ENCODE measurements at places on chromosomes 3 and 15.

DNA sequence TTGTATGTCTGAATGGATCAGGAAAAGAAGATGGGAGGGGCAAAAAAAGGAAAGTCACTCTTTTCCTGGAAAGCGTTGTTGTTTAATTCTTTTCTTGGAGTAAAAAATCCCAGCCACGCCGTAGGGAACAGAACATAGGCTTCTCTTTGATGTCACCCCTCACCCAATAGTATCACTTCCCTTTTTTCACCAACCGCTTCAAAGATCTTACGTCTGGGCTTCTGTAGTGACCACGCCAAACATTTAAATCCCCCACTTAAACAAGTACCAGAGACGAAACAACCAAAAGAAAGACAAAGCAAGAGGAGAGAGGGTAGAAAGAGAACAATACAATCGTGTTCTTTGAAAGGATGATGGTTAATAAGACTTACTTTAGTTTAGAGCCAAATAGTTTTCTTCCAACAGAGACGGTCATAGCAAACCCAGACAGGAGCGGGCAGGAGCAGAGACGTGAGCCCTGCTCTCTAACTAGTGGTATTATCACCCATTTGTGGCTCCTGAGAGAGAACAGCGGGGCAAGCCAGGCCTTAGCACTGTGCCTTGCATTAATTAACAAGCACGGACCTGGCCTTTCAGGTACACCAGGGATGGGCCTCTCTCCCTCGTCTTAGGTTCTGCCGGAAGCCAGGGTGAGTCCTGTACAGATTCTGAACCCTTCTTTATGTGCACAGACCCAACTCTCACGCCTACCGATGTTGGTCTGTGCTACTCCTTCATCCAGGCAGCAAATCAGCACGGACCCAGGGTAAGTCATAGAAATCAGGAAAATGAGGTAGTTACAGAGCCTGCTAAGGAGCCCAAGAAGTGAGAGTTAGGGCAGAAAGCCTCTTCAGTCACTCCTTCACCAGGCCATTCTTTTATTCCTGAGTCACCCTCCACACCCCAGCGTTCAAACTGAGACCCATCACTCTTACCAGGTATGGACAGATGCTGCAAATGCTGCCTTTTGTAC is 28.2 kb upstream of the BCL6 start:
- no peak for DNase-seq

GRCh38 chr3:45092132-45093031 is 53.8 kb downstream of the CDCP1 start:
- no peak for DNase-seq

DNA sequence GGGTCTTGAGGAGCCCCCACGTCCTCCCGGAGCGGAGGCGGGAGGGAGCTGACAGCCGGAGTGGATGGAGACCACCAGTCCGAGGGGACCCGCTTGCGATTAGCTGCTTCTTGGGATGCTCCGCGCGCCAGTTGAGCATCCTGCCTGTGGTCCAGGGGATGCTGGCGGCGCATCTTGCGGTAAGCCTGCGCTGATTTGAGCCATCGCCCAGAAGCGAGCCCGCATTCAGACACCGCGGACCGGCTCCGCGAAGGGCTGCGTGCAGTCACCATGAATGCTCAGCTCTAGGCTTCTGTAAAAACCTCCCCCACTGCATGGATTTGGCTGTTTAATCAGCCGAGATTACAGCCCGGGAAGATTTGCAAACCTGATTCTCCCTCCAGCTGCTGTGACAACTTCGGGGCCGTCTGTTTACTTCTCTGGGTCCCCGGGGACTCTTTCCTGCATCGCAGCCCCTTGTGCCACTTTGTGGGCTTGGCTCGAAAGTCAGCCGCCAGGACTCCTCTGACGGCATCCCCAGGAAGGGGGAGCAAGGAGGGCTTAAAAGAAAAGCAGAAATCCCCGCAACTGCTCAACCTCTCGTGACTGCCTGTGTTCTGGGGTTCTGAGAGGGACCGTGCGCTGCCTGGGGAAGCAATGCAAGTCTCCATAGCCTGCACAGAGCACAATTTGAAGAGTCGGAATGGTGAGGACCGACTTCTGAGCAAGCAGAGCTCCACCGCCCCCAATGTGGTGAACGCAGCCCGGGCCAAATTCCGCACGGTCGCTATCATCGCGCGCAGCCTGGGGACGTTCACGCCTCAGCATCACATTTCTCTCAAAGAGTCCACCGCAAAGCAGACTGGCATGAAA is 171.1 kb downstream of the KCNAB1 start:
- no peak for DNase-seq

- no peak for DNase-seq
Observed at GRCh38 chr3:189572249-189572648, 58.9 kb upstream of the TP63 start.

GRCh38 chr3:31959951-31960792 is 20.9 kb downstream of the OSBPL10 start:
- no peak for DNase-seq

- no peak for DNase-seq
Observed at GRCh38 chr15:90596943-90597342, 67.2 kb downstream of the CRTC3 start.

DNA sequence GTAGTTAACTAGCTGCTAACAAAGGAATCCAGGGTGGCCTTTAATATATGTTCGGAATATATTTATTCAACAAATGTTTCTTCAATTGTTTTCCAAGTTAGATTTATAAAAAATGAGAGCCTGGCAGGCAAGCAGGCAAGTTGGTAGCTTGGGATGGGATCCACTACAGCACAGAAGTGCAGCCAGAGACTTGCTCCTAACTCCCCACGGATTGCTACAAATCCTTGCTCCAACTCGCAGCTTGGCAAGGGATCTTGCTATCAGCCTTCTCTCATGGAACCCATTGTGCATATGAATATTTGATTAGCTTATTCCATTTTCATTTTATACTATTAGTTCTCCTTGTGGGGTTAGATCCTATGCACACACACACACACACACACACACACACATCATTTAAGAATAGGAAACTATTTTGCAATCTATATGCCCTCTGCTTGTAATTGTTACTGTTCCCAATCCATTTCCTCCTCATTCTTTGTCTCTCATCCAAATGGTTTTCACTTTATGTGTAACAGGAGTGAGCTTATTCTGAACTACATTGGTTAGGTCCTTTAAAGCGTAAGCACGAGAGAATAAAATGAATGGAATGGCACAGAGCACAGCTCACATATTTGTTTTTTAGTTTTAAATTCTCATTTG is 505.6 kb downstream of the LPP start:
- DNase-seq, result no peak

- no peak for DNase-seq
Observed at GRCh38 chr3:120393761-120394160, 44.6 kb upstream of the LRRC58 start.

DNA sequence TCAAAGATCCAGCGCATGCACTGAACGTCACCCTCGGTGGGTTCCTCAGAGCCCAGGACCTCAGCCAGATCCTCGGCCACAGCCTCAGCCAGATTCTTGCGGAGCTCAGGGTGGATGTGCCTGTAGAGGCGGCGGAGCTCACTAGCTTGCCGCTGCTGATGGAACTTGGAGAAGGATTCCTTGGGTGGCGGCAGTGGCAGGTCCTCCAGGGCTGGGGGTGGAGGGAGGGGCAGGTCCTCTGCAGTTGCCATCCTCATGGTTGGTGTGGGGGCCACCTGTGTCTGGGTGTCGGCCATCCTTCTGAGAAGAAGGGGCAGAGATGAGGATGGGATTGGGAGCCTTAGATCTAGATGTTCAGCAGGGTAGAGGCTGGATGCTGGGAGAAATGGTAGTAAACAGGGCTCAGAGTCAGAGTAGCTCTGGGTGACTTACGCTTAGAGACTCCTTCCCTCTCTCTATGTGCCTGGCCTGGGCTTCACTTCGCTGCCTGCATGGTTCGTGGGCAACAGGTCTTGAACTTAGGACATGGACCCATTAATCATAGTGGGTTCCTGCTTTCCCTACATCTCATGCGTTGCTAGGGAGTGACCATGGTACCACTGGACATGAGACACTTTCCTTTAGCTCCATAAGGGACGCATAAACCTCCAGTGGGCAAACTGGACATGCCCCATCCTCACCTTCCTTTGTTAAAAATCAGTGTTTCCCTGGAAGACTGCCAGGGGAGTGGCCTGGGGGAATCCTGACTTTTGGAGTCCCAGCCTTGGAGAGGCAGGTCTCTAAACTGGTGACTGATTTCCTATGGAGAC is 3.0 kb downstream of the XIRP1 start:
- DNase-seq, result no peak

DNA sequence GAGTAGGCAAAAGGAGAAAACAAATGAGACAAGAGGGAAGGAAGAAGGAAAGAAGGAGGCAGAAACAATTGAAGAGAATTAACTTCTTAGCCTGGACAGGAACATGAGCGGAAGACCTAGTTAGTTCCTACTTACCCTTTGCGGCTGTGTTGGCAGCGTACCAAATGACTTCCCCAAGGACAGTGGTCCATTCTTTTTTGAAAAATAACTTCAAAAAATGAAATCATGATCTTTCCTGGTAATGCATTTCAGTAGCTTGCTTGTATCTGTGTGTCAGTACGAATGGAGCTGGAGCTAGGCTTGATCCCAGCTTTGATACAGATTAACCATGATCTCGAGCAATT is 41.5 kb upstream of the CFAP161 start:
- DNase-seq, result no peak

DNA sequence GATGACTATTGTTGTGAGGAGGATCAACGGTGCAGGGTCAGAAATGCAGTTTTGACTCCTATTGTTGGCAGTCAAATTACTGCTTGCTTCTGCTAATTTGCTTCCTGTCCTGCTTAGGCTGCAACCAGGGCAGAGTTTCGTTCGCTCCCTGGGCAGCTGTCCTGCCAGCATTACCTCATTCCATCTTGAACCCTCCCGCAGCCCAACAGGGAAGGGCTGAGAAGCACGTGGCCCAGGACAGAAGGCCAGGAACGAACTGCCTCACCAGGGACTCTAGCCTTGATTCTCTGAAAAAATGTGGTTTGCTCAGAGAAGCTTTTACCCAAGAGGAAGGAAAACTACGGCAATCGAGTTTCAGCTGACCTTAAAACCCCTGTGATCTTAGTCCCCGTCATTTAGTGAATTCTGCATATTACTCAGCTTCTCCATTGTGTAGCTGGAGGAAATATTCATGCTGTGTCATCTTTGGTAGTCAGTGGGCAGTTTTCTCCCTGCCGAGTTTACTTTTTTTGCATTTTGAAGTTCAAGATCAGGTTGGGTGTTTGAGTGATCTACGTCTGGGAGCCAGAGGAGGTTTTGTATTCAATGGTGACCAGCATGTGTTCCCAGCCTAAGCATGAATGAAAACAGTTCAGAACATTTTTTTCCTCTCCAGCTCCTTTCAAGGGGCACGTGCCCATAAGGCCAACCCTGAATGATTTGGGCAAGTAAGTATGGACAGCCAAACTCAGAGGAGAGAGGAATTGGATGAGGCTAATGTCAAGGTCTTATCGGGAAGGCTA is 23.0 kb downstream of the TLNRD1 start:
- peak; percentile 41 for DNase-seq

- no peak for DNase-seq
Observed at GRCh38 chr15:85329561-85330422, 50.6 kb upstream of the AKAP13 start.

DNA sequence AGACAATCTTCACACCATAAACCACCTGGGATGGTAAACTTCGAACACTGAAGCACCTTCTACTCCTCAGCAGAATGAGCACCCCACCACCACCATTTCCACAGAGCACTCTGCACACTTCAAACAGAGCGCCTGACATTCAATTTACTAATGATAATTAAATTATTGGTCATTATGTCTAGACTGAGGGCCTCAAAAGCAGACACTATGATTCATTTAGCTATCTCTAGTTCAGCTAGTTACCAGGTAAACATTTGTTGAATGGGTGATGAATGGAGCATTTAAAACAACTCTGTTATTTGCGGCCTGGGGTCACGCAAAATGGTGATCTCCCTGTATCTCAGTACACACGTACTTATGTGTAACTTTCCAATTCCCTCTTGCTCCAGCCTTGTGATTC is 40.9 kb downstream of the ACAP2 start:
- DNase-seq, result no peak

GRCh38 chr15:23588268-23588667 is 22.8 kb downstream of the MKRN3 start:
- no peak for DNase-seq

- no peak for DNase-seq
Observed at GRCh38 chr3:170128259-170128976, 53.1 kb downstream of the PHC3 start.

GRCh38 chr15:98657721-98658120 is 9.4 kb downstream of the IGF1R start:
- no peak for DNase-seq

DNA sequence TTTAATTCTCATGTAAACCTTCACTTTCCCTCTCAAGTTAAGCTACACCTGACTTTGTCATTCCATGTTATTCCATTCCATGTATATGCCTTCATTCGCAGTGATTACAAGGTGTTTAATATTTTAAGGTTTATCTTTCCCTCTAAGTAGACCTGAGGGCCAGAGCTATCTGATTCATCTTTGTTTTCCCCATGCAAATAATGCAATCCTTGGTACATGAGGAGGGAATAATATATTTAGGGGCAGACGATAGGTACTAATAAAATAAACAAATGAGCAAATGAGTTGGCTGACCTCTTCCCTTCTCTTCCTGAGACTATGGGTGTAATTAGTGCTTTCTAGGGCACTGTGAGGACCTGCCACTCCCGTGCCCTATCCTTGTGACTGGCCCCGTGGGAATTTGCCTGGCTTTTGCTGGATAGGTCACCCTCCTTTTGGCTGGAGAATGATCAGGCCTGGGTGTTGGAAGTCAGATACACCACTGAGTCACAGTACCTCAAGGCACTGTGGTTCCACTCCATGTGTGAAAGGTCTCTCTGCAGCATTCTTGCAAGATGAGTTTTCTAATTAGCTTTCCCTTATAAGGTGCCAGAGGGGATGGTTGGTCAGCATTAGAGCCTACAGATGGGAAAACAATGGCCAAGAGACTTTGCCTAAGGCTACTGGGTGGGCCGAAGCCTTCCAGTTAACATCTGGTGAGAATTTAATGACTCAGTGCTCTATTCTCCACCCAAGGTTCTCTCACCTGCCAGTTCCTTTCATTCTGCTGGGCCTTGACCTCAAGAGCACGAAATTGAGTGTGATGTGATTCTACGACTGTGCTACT is 183.2 kb downstream of the P3H2 start:
- no peak for DNase-seq

- DNase-seq, result no peak
Observed at GRCh38 chr3:15064299-15064834, 748 bp downstream of the MRPS25 start.

DNA sequence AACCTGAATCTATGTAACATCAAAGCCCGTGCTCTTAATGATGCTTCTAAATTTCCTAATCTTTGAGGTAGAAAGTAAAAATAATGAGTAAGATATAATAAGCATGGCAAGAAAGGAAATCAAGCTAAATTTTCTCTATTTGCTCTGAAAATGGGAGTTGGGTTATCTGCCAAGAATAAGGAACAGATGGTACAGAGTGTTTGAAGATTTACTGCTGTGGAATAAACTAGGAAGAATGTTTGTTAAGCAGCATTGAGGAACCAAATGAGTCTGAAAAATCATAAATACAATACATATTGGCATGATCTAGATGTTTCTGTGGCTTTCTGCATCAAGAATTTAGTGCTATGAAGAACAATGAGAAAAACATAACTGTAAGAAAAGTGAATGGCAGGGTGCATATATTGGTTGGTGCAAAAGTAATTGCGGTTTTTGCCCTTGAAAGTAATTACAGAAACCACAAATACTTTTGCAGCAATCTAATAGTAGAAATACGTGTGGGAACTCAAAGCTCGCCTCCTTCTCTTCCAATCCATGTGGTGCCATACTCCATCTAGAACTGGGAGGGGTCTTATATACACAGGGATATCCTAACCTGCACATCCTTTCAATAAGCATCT is 87.6 kb downstream of the SUCNR1 start:
- DNase-seq, result no peak

GRCh38 chr3:48406443-48407431 is 23.1 kb downstream of the PLXNB1 start:
- no peak for DNase-seq
